ENCODE measurements at places on chromosomes 13 and 19. TPM values are rescaled to one million over a fixed set of nuclear protein-coding genes. Genes with fewer than 3 reads are reported as not detected.
A peak's percentile ranks its signal among the peaks of the same experiment; 100 is the strongest.

GRCh38 chr13:26605845-26606244 is 48.4 kb downstream of the WASF3 start:
- no peak for DNase-seq
- H3K4me3 ChIP-seq: no peak overlapping the region
- no peak overlapping the region for H3K27ac ChIP-seq
- no peaks in the 10 kb centered on the region for H3K36me3 ChIP-seq
- H3K27me3 ChIP-seq: no peaks in the 10 kb centered on the region

DNA sequence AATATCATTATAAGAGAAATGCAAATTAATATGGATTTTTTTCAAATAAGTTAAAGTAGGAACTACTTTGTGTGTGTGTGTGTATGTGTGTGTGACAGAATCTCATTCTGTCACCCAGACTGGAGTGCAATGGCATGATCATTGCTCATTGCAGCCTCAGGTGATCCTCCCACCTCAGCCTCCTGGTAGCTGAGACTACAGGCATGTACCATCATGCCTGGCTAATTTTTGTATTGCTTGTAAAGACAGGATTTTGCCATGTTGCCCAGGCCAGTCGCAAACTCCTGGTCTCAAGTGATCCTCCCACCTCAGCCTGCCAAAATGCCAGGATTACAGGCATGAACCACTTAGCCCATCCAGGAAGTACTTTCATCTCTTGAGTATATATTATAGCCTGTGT is 3.2 kb upstream of the ERVV-2 start:
- DNase-seq: no peak
- no peaks in the 10 kb centered on the region for H3K4me1 ChIP-seq
- no peaks in the 10 kb centered on the region for H3K27me3 ChIP-seq
- no peak overlapping the region for H3K4me3 ChIP-seq

- DNase-seq: no peak
- H3K27ac ChIP-seq: no peak overlapping the region
- no peaks in the 10 kb centered on the region for H3K4me1 ChIP-seq
- no peaks in the 10 kb centered on the region for H3K27me3 ChIP-seq
- H3K4me3 ChIP-seq: no peak overlapping the region
Measured at GRCh38 chr13:72648513-72649065, 78.8 kb downstream of the MZT1 start.

GRCh38 chr13:80400865-80401426 is 60.0 kb upstream of the SPRY2 start:
- no peak overlapping the region for H3K27ac ChIP-seq
- DNase-seq: no peak
- H3K4me3 ChIP-seq: no peak overlapping the region
- H3K27me3 ChIP-seq: no peaks in the 10 kb centered on the region

CEACAM7 gene
- polyA plus RNA-seq: not detected

GRCh38 chr19:15241259-15241910 is 9.1 kb upstream of the EPHX3 start:
- H3K27me3 ChIP-seq: no peaks in the 10 kb centered on the region
- no peak overlapping the region for H3K27ac ChIP-seq
- H3K4me1 ChIP-seq: no peaks in the 10 kb centered on the region
- H3K4me3 ChIP-seq: no peak overlapping the region

- H3K36me3 ChIP-seq: no peaks in the 10 kb centered on the region
- no peak overlapping the region for H3K4me3 ChIP-seq
- no peak for DNase-seq
- H3K27ac ChIP-seq: no peak overlapping the region
Measured at GRCh38 chr13:23673354-23673753, 103.1 kb downstream of the TNFRSF19 start.

DNA sequence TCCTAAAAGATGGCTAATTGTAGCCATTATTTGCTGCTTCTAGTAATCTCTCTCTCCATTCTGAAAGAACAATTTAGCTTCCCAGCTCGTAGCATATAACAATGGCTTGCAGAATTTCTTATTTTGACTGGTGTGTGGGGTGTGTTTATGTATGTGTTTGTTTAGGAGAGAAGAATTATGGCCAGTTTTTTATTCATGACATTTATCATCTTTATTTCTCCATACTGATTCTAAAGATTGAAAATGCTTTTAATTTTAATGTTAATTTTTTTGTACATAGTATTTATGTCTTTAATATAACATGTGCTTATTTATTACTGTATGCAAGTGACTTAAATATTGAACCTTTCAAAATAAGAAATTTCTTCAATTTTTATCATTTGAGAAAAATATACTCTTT is 115.8 kb upstream of the TMTC4 start:
- H3K27me3 ChIP-seq: no peaks in the 10 kb centered on the region
- no peaks in the 10 kb centered on the region for H3K36me3 ChIP-seq
- no peak for DNase-seq
- no peaks in the 10 kb centered on the region for H3K4me1 ChIP-seq
- H3K27ac ChIP-seq: no peak overlapping the region

TNFSF11 gene
- not detected for polyA plus RNA-seq

DNA sequence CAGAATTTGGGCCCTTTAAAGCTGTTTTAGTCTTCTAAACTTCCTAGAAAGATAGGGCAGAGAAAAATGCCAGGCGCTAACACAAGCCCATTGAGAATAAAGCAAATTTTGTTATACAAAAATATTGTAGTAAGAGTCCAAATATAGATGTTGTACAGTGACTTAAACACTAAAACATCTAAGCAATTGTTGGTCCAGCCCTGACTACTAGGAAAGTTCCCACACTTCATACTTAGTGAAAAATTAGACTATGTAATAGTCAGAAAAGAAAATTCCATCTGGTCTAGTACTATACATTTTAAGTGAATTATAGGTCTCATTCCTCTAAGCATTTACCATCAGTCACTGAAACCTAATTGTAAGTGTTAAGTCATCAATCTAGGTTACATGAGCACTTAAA is 1518.3 kb upstream of the SLC10A2 start:
- no peaks in the 10 kb centered on the region for H3K27me3 ChIP-seq
- no peaks in the 10 kb centered on the region for H3K4me1 ChIP-seq
- DNase-seq: no peak
- H3K4me3 ChIP-seq: no peak overlapping the region

- DNase-seq: no peak
- H3K4me3 ChIP-seq: no peak overlapping the region
- no peaks in the 10 kb centered on the region for H3K27me3 ChIP-seq
- no peak overlapping the region for H3K27ac ChIP-seq
- peaks cover 9% of the 10 kb centered on the region for H3K4me1 ChIP-seq
Measured at GRCh38 chr13:77781808-77782207, 84.3 kb downstream of the SLAIN1 start.

NLRP11 gene
- polyA plus RNA-seq: not detected

DNA sequence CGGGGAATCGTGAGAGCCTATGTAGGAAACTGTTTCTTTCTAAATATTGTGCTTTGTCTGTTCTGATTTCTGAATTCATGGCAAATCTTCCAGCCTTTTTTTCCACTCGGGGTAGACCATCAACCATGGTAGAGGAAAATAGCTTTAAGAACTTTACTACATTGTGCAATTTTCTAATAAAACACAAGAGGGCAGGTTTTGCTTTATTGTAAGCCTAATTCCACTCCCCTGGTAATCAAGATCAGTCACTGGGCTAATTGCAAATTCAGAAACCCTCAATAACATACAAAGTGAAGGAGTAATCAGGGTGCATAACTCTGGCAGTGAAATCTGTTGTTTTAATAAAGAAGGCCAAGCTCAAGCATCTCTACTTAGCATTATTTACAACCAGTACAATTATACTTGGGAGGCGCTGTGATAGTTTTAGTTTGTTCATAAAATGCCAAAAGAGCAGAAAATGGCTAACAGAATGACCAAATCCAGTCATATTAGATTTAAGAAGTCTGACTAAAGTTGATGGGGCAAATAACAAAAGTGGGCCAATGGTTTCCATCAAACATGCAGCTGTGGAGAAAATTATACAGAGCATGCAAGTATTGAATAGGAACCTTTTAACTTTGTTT is 43.8 kb downstream of the DCT start:
- DNase-seq: peak; percentile 6
- no peaks in the 10 kb centered on the region for H3K36me3 ChIP-seq
- peaks cover 2% of the 10 kb centered on the region for H3K27me3 ChIP-seq
- no peaks in the 10 kb centered on the region for H3K4me1 ChIP-seq

DNA sequence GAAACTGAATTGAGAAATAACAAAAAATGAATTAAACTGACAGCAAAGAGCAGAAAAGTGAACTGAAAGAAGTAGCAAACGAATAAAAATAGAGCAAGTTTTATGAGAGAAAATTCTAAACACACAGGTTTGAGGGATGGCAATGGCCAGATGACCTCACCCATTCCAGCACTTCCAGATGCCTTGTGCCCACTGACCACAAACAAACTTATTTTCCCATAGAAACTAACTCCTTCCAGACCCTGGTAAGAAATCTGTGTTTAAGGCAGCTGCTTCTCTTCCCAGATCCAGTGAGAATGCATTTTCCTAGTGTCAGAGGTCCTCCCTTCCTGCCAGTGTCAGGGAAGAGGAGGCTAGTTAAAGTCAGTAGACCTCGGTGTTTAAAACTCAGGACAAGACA is 51.7 kb downstream of the RXFP2 start:
- no peaks in the 10 kb centered on the region for H3K27me3 ChIP-seq
- no peaks in the 10 kb centered on the region for H3K36me3 ChIP-seq
- no peak overlapping the region for H3K4me3 ChIP-seq
- DNase-seq: no peak
- H3K27ac ChIP-seq: no peak overlapping the region
- H3K4me1 ChIP-seq: no peaks in the 10 kb centered on the region

- H3K27me3 ChIP-seq: no peaks in the 10 kb centered on the region
- no peak for DNase-seq
- H3K27ac ChIP-seq: no peak overlapping the region
- H3K4me3 ChIP-seq: no peak overlapping the region
Measured at GRCh38 chr13:90696656-90697055, 650.8 kb upstream of the MIR17HG start.

DNA sequence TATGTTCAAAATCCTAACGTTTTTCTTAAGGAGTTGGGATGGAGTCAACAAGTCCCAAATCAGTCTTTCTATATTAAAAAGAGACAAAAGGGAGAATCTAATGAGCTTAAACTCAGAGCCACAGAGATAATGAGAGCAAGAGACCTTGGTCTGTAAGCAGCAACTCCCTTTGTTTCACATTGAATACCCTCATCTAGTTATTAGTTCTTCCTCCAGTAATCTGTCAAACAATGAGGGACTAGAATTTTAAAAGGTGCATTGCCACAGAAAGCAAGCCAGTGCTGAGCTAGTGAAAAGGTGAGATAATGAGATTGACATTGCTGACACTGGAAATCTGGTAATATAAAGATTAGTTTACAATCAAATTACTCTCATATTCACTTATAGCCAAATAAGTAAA is 718.6 kb downstream of the DACH1 start:
- no peaks in the 10 kb centered on the region for H3K27me3 ChIP-seq
- no peak overlapping the region for H3K4me3 ChIP-seq
- no peaks in the 10 kb centered on the region for H3K4me1 ChIP-seq
- H3K36me3 ChIP-seq: no peaks in the 10 kb centered on the region
- no peak overlapping the region for H3K27ac ChIP-seq
- DNase-seq: no peak

DNA sequence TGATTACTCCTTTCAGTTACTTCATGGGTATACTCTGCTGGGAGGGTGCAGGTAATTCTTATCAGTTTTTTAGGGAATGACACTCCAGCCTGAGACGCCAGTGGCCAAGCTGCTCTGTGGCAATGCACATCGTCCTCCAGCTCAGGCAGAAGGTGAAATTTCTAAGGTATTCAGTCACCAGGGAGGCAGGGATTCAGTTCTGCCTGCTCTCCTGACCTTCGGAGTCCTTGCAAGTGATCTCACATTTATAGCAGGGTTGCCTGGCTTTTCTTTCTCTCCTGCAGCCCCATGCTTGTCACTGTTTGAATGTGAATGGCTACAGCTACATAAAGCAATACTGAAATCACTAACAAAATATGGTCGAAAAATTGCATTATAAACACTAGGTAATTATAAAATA is 1447.5 kb downstream of the EFNB2 start:
- no peak overlapping the region for H3K4me3 ChIP-seq
- DNase-seq: no peak
- no peaks in the 10 kb centered on the region for H3K36me3 ChIP-seq

DNA sequence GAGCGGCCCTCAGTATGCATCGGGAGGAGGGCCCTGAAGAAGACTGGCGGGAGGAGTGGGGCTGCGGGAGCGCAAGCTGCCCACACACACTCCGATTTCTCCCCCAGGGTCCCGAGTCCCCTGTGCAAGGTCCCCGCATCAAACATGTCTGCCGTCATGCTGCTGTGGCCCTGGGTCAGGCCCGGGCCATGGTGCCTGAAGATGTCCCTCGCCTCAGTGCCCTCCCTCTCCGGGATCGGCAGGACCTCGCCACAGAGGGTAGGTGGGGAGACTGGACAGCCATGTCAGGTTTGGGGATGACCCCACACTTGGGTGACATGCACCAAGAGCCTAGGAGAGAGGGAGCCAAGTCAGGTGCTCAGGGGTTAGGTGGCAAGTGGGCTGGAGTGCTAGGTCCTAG is 4.7 kb downstream of the KMT2B start:
- H3K36me3 ChIP-seq: peaks cover 70% of the 10 kb centered on the region
- no peak overlapping the region for H3K27ac ChIP-seq
- H3K4me3 ChIP-seq: no peak overlapping the region
- no peak for DNase-seq
- H3K4me1 ChIP-seq: peaks cover 11% of the 10 kb centered on the region

DNA sequence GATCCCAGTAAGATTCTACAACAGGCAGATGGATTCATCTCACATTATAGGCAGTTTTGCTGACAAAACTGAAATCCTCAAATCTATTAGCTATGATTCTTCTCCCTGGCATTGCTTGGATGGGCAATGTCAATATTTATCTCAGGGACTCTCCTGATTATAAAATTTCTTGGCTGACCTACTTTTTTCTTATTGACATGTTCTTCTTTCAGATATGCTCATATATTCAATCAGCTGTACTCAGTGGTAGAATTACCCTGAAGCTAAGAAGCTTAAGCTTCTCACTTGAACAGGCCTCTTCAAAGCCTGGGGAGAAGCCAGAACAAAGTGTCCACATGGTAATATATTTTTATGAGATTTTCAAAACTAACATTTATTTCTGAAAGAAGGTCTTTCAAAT is 513.6 kb downstream of the PCDH9 start:
- H3K4me3 ChIP-seq: no peak overlapping the region
- DNase-seq: no peak
- H3K4me1 ChIP-seq: no peaks in the 10 kb centered on the region
- H3K36me3 ChIP-seq: no peaks in the 10 kb centered on the region
- H3K27me3 ChIP-seq: no peaks in the 10 kb centered on the region

- H3K36me3 ChIP-seq: peaks cover 14% of the 10 kb centered on the region
- DNase-seq: no peak
- H3K4me1 ChIP-seq: peaks cover 2% of the 10 kb centered on the region
- no peak overlapping the region for H3K27ac ChIP-seq
Measured at GRCh38 chr13:21583478-21583877, 20.5 kb downstream of the MICU2 start.

Measured in CD14-positive monocyte (primary cell).